ENCODE measurements at places on chromosomes 5 and 9.

- peak; percentile 51 for DNase-seq
Measured at GRCh38 chr5:54021431-54022164, 288.8 kb downstream of the ARL15 start.

DNA sequence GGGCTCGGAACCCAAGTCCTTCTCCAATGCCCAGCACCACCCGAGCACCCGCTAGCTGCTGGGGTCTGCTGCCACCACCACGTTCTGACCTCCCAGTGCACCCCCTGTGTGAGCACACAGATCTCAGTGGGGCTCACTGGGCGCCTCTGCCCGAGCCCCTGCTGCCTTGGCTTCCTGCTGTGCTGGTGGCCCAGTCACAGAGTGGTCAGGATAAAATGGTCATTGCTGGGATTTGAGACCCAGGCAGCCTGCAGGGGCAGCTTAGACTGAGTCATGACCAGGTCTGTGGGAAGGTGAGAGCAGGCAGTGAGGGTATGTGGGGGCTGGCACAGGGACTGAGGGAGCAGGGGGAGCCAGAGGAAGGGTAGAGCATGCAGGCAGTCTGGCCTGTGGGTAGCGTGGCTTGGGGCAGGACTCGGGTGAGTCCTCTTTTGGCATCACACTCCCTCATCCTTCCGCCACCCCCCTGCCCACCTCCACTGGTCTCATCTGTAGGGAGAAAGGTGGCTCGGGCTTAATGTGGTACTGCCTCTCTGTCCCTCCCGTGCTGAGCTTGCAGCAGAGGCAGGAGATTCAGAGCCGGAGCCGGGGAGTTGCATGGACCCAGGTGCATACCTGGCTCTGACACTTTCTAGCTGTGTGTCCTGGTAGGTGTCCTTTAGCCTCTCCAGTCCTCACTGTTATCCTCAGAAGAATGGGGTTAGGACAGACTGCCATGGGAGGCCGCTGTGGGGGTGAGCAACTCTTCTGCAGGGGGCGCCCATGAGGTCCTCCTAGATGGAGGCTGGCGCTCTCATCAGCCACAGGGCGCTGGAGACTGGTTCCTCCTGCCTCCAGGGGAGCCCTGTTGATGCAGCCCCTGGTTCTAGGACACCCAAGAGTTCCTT is 32.1 kb downstream of the USP20 start:
- peak; percentile 37 for DNase-seq

GRCh38 chr5:67301285-67301903 is 104.8 kb upstream of the CD180 start:
- DNase-seq: no peak

- no peak for DNase-seq
Measured at GRCh38 chr5:14174230-14174636, 31.1 kb downstream of the TRIO start.

DNA sequence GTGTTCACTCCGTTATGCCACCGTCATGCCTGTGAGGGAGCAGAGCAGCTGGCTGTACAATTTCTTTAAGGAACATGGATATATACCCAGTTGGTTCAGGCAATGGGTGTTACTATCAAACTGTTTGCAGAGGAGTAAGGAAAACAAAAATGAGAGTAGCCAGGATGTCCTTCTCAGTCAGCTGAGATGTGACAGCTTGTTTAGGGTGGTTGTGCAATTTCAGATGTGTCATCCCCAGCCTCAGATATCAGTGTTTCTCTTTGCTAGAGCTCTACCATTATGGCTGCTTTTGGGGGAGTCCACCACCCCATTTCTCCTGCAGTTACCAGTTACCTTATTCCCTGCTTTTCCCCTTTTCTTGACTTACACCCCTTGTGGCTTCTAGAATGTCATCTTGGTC is 135.2 kb upstream of the SLC24A2 start:
- peak; percentile 17 for DNase-seq

DNA sequence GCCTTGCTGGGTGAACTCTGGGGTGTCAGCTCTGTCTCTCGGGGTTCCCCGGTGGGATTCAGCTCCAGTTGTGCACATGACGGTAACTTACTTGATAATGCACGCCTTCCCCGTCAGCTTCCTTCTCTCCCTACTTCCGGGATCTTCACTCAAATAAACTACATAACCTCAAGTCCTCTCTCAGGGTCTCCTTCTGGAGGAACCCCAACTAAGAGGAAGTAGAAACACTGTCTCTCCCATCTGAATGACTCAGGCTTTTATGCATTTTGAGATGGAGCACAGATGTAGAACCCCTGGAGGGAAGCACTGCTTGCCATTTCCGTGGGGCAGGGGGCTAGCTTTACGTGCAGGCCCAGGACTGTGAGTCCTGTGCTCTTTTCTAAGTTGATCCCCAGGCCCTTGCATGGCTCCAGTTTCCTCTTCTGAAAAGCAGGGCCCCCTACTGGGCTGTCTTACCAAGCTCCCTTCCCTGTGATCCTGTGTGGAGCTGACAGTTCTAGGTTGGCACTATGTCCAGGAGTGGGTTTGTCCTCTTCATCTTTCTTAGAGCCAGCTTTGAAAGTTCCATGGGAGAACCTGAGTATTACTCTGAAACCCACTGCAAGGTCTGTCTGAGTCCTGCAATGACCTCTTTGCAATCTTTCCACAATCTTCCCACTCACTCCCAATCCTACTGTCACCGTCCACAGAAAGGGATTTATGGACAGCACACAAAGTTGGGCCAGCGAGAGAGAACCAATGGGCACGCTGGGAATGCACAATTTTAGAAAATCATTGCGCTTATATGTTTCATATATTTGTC is 17.7 kb downstream of the S1PR3 start:
- DNase-seq: no peak

DNA sequence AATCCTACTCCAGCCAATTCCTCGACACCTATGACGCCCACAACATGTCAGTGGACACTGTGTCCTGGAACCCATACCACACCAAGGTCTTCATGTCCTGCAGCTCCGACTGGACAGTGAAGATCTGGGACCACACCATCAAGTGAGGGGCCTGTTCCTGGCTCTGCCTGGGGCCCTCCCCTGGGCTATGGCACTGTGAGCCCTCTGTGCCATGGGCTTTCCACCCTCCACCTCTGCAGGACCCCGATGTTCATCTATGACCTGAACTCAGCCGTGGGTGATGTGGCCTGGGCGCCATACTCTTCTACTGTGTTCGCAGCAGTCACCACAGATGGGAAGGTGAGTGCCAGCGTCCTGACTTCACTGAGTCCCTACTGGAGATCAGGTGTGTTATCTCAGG is 8.4 kb downstream of the ENHO start:
- DNase-seq: no peak

- DNase-seq: no peak
Measured at GRCh38 chr5:173726846-173727557, 110.6 kb upstream of the BOD1 start.

- no peak for DNase-seq
Measured at GRCh38 chr5:64773533-64773932, 4.8 kb downstream of the CWC27 start.

- DNase-seq: no peak
Measured at GRCh38 chr5:10505517-10506095, 58.3 kb upstream of the ANKRD33B start.

DNA sequence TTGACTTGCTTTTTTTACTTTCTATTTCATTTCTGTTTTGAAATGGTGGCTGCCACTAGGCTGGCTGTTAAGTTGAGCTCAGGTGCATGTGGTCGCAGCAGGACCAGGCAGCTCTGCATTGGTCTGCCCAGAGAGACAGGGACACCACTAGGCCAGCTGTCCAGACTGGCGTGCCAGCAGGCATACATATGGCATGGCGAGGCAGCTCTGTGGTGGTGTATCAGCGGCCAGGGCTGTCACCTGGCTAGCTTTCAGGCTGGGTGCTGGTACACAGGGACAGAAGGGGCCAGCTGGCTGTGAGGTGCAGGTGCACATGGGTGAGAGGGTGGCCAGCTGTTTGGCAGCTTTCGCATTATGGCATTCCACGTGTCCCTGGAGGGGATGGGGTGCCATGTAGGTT is 654.0 kb upstream of the ACO1 start:
- no peak for DNase-seq

- DNase-seq: no peak
Measured at GRCh38 chr5:131256507-131256823, 7.4 kb upstream of the CDC42SE2 start.

DNA sequence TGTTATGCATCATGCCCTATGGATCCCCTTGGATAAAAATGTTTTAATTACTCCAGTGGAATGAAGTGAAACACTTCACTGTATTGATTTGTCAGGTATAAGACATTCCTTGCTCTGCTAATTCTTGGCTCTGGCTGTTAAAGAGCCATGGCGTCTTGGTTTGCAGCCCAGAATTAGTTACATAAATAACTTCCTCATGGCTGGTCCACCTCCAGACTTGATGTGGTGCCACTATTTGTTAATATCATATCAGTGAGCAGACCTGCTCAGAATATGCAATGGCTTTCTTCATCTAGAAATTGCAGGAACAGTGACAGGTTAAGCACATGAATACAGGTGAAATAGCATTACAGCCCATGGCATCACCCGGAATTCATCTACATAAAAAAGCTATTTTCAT is 446.9 kb upstream of the GRIN3A start:
- DNase-seq: no peak

DNA sequence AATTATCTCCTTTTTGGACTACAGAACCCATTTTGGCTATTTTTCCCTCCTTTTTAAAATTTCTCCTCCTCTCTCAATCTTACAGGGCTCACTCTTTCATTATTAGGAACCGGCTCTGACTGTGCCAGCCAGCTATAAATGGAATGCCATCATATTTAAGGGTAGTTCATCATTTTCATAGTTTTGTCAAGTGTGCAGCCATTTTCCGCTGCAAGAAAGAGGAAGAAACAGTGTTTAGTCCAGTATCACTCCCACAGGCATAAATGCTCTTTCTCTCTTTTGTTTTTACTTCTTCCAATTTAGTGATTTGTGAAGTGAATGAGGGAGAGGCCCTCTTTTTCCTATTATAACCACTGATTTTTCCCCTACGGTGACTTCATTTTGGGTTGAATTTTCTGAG is 290.0 kb downstream of the NR3C1 start:
- no peak for DNase-seq

DNA sequence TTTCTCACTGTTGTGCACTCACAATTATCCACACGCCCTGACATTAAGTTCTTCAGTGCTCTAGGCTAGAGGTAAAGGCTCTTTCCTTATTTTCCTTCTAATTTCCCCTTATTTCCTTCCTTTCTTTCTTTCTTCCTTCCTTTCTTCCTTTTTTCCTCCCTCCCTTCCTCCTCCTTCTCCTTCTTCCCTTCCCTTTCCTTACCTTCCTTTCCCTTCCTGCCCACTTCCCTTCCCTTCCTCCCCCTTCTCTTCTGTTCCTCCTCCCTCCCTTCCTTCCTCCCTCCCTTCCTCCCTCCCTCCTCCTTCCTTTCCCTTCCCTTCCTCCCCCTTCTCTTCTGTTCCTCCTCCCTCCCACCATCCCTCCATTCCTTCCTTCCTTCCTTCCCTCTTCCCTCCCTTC is 317.0 kb upstream of the IRX1 start:
- no peak for DNase-seq

DNA sequence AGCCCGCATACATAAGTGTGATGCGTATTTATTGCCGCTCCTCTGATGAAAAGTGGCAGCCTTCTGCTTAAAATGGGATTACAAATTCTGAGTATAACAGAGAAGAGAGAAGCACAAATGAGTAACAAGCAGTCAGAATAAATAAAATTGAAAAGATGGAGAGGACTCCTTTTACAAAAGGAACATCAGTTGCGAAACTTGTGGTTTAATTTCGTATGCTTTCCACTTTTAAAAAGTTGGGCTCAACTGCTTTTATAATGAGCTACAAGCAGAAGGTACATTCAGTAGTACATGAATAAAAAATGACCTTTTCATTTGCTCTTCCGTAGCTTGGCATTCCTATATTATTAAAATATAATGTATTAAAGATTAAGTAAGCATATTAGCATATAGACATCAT is 320.0 kb downstream of the FBXL17 start:
- DNase-seq: no peak

- DNase-seq: no peak
Measured at GRCh38 chr9:134698111-134698510, 56.5 kb downstream of the COL5A1 start.

GRCh38 chr5:78472469-78473106 is 112.2 kb downstream of the SCAMP1 start:
- DNase-seq: no peak

DNA sequence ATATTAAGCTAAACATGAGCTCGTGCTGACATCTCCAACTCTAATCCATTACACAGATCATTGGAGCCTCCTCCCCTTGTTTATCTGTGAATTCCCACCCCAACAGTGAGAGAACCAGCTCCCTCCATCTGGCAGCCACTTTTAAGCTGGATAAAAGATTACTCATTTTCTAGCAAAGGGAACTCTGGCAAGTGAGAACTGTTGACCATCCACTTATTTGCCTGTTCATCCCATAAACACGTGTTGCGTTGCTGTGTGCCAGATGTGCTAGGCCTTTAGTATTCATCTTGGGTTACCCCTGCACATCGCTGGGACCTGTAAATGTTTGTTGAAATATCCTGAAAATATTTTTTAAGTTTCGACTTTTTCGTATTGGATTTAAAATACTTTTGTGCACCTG is 2.4 kb upstream of the TOR1A start:
- no peak for DNase-seq

DNA sequence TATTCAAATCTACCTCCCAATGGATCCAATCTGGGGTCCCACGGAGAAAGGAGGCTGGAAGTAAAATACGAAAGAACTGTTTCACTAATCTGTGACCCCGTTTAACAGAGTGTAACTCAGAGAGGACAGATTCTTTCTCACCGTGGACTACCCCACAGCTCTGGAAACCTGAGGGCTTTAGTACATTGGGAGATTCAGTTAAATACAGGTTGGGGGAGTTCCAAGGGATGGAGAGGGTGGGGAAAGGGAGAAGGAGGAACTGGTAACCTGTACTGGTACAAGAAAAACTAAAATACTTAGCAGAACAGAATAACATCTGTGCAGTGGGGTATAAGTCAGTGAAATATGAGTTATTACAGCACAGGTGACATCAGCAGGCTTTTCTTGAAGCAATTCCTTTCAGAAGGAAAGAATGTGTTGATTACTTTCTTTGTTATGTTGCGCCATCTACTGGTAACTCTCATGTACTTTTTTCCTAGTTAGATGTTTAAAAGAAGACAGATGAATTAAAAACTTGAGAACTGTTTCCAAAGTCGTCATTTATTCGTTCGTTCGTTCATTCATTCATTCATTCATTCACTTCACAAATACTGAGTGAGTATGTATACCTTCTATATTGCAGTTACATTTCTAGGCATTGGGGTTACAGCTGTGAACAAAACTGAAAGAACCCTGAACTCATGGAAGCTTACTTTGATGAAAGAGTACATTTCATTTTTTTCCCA is 30.0 kb upstream of the STOM start:
- peak; percentile 65 for DNase-seq

- DNase-seq: peak; percentile 80
Measured at GRCh38 chr9:35882263-35882848, 12.2 kb upstream of the OR13J1 start.

Measured in activated CD4-positive, alpha-beta T cell treated with anti-CD3 and anti-CD28 coated beads, Interleukin-2, Interleukin-6, amounts not matched to agents 100 ng/mL and 50 ng/mL, durations not matched to agents 16 hours and 8 hours (primary cell).